OCI-LY7 (cell line): ENCODE measurements at places on chromosomes 13 and 19. TPM values are rescaled to one million over a fixed set of nuclear protein-coding genes. Genes with fewer than 3 reads are reported as not detected.

SLITRK6 gene
- not detected in 2 replicates for total RNA-seq

CNN1 gene
- total RNA-seq = not detected in 2 replicates

NLRP7 gene
- 5.6 and 8.8 TPM in 2 replicates for total RNA-seq

ZNF541 gene
- not detected in 2 replicates for total RNA-seq

SCN1B gene
- total RNA-seq = 3.1 and 3.6 TPM in 2 replicates

MCEMP1 gene
- not detected in 2 replicates for total RNA-seq

CEP89 gene
- 20.6 and 24.2 TPM in 2 replicates for total RNA-seq

IGFL2 gene
- not detected in 2 replicates for total RNA-seq

POP4 gene
- 73.6 and 83.5 TPM in 2 replicates for total RNA-seq

EFNB2 gene
- total RNA-seq = 0.31 and 0.51 TPM in 2 replicates

ZNF600 gene
- total RNA-seq = 8.5 and 10.7 TPM in 2 replicates

OR7G1 gene
- not detected in 2 replicates for total RNA-seq

PABPC3 gene
- 0.39 and 0.49 TPM in 2 replicates for total RNA-seq

PLK5 gene
- total RNA-seq = 0.17 and 0.26 TPM in 2 replicates

LRRC4B gene
- 0.29 TPM in 1 of 2 replicates, not detected in the other for total RNA-seq

SIAH3 gene
- not detected in 2 replicates for total RNA-seq

ZNF274 gene
- 36.2 and 42.4 TPM in 2 replicates for total RNA-seq

GNG8 gene
- not detected in 2 replicates for total RNA-seq

COL4A1 gene
- 0.06 and 0.39 TPM in 2 replicates for total RNA-seq

KMT5C gene
- 36.1 and 43.4 TPM in 2 replicates for total RNA-seq

COL5A3 gene
- total RNA-seq = not detected in 2 replicates

KASH5 gene
- 16.3 and 19.4 TPM in 2 replicates for total RNA-seq

PRDX2 gene
- total RNA-seq = 345 and 357 TPM in 2 replicates

NLRP5 gene
- not detected in 2 replicates for total RNA-seq

THSD1 gene
- total RNA-seq = not detected in 2 replicates

VSTM2B gene
- total RNA-seq = not detected in 2 replicates

GYS1 gene
- total RNA-seq = 28.9 and 29.9 TPM in 2 replicates

PRKCG gene
- not detected in 2 replicates for total RNA-seq

ZNF556 gene
- total RNA-seq = not detected in 2 replicates

ALOX5AP gene
- 90.9 and 94.4 TPM in 2 replicates for total RNA-seq

CYP2A7 gene
- total RNA-seq = not detected in 2 replicates

KCNK6 gene
- total RNA-seq = 5.4 and 6.9 TPM in 2 replicates

TPTE2 gene
- total RNA-seq = 0.27 and 0.30 TPM in 2 replicates

LAIR1 gene
- total RNA-seq = 3.9 and 4.3 TPM in 2 replicates

FFAR2 gene
- not detected in 2 replicates for total RNA-seq

C5AR2 gene
- 2.6 and 3.5 TPM in 2 replicates for total RNA-seq

TEX26 gene
- total RNA-seq = not detected in 2 replicates

DMAC2 gene
- 40.6 and 41.6 TPM in 2 replicates for total RNA-seq

SRRM5 gene
- 0.61 and 0.85 TPM in 2 replicates for total RNA-seq

ICAM3 gene
- total RNA-seq = 76.4 and 82.0 TPM in 2 replicates

ZNF534 gene
- total RNA-seq = not detected in 2 replicates

INSR gene
- 74.0 and 83.0 TPM in 2 replicates for total RNA-seq

DAND5 gene
- 0.77 and 0.84 TPM in 2 replicates for total RNA-seq

CASP14 gene
- total RNA-seq = not detected in 2 replicates

ZNF98 gene
- total RNA-seq = not detected in 2 replicates

ZNF878 gene
- 1.0 and 1.5 TPM in 2 replicates for total RNA-seq
